ENCODE measurements at places on chromosomes 3 and 15. TPM values are rescaled to one million over a fixed set of nuclear protein-coding genes. Genes with fewer than 3 reads are reported as not detected.

- H3K36me3 ChIP-seq: no peaks in the 10 kb centered on the region
- no peak overlapping the region for H3K4me3 ChIP-seq
- H3K27me3 ChIP-seq: no peaks in the 10 kb centered on the region
- H3K27ac ChIP-seq: no peak overlapping the region
Observed at GRCh38 chr15:100314809-100315400, 26.9 kb downstream of the ADAMTS17 start.

GRCh38 chr3:39601241-39601640, 133.8 kb downstream of the MOBP start:
- no peak overlapping the region for H3K4me3 ChIP-seq
- no peaks in the 10 kb centered on the region for H3K4me1 ChIP-seq
- no peaks in the 10 kb centered on the region for H3K27me3 ChIP-seq
- H3K36me3 ChIP-seq: no peaks in the 10 kb centered on the region
- H3K27ac ChIP-seq: no peak overlapping the region

GRCh38 chr3:176946202-176946601, 251.1 kb downstream of the TBL1XR1 start:
- no peaks in the 10 kb centered on the region for H3K27me3 ChIP-seq
- no peak for DNase-seq
- H3K36me3 ChIP-seq: no peaks in the 10 kb centered on the region
- H3K27ac ChIP-seq: no peak overlapping the region

The DPPA2 gene
- not detected for total RNA-seq

GRCh38 chr3:50089609-50089945, 858 bp downstream of the RBM5 start:
- H3K4me3 ChIP-seq: peak overlapping the region; percentile 94
- H3K4me1 ChIP-seq: peaks cover 7% of the 10 kb centered on the region
- H3K36me3 ChIP-seq: peaks cover 30% of the 10 kb centered on the region
- H3K27ac ChIP-seq: peak overlapping the region; percentile 95
- peak; percentile 21 for DNase-seq

DNA sequence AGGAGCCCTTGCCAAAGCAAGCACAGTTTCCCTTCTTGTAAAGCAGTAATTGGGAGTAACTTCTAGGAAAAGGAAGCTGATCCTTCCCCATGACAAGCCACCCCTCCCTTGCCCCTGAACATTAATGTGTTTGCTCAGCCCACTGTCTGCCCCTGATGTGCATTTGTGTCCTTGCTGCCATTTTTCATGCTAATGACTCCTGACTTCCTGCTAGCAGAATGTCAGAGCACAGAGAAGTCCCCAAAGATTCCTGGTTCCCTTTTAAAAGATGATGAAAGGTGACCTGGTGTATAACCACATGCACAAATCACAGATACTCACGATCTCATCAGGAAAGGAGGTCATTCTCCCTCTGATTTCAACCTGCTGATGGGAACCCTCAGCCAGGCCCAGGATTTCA, 44.2 kb upstream of the WNT5A start:
- no peaks in the 10 kb centered on the region for H3K4me1 ChIP-seq
- H3K4me3 ChIP-seq: no peak overlapping the region
- DNase-seq: no peak
- H3K36me3 ChIP-seq: no peaks in the 10 kb centered on the region
- H3K27me3 ChIP-seq: peaks cover 5% of the 10 kb centered on the region
- H3K27ac ChIP-seq: no peak overlapping the region

The COL8A1 gene
- total RNA-seq: 119 TPM

DNA sequence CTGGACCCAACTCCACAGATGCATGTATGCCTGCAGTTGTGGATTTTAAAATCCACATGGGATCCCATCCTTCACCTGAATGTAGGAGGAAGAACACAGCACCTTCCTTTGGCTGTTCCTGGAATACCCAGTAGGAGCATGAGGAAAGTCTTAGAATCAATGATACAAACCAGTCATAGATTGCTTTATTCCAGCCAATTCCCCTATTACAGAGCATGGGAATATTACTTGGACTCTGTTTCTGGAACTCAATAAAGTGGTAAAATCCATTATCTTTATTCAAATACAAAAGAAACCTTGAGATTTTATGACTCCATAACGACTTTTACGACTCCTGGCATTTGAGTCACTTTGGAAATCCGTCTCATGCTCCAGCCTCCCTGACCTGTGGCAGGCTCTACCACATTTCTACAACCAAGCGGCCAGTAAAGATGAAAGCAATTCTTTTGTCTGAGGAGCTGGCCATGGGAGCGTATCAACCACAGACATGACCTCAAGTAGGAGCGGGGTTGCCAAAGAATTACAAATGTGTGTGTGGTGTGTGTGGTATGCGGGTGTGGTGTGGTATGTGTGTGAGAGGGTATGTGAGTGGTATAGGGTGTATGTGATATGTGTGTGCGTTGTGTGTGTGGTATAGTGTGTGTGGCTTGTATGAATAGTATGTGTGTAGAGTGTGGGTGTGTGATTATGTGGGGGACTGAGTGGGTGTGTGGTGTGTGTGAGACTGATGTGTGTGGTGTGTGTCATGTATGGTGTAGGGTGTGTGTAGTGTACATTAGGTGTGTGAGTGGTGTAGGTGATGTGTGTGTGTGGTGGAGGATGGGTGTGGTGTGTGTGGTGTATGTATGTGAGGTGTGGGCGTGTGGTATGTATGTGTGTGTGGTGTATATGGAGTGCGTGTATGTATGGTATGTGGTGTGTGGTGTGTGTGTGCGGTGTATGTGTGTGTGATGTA, 40.0 kb downstream of the ARRDC4 start:
- H3K4me1 ChIP-seq: no peaks in the 10 kb centered on the region
- no peaks in the 10 kb centered on the region for H3K36me3 ChIP-seq
- H3K27me3 ChIP-seq: no peaks in the 10 kb centered on the region
- no peak overlapping the region for H3K4me3 ChIP-seq
- H3K27ac ChIP-seq: no peak overlapping the region
